Cerebellum (tissue), 4 donors: ENCODE measurements at places on chromosomes 7 and 10.
A peak's percentile ranks its signal among the peaks of the same experiment; 100 is the strongest.

- DNase-seq, result no peak
Measured at GRCh38 chr10:102452672-102453340, 1.5 kb upstream of the C10orf95 start.

GRCh38 chr7:5284304-5285281, 1.9 kb downstream of the SLC29A4 start:
- peak; percentile 21 for DNase-seq

- DNase-seq, result no peak
Measured at GRCh38 chr10:121687095-121687813, 89.0 kb upstream of the FGFR2 start.

DNA sequence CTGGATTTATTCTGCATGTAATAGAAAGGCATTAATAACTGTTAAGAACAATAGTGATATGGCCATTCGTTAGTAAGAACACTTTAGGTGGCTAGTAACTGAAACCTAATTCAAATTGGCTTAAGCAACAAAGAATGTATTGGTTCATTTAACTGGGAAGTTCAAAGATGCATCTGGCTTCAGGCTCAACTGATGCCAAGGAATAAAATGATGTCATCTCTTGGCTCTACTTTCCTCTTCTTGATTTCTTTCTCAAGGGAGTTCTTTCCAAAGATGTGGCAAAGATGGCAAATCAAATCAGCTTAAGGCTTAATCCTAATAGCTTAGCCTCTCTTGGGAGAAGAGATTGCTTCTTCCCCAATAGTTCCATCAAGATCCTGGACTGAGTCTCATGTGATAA, 51.6 kb downstream of the PIK3CG start:
- no peak for DNase-seq

DNA sequence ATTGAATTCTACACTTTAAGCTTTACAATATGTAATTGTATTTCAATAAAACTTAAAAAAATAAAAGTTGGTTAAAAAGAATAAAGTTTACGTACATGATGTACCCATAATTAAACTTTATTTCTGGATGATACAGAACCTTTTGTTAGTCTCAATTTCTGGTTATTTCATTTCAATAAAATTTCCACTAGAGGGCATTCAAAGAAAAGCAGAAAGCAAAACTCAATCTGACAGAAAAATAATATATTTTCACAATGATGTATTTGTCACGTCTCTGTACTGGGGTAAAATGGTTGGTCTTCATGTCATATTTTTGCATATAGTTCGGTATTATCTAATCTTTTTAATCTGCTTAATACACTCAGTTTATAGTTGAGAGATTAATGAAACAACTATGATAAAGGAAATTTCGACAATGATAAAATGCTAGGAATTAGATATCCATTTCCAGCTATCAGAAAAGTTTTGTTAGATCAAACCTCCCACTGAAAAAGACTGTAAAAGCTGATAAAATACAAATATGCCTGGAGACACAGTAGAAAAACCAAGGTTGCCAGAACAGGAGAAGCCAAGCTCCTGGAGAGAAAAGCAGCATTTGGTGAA, 27.4 kb downstream of the ASZ1 start:
- peak; percentile 12 for DNase-seq

GRCh38 chr7:134844200-134844599, 64.8 kb downstream of the CALD1 start:
- DNase-seq, result no peak

DNA sequence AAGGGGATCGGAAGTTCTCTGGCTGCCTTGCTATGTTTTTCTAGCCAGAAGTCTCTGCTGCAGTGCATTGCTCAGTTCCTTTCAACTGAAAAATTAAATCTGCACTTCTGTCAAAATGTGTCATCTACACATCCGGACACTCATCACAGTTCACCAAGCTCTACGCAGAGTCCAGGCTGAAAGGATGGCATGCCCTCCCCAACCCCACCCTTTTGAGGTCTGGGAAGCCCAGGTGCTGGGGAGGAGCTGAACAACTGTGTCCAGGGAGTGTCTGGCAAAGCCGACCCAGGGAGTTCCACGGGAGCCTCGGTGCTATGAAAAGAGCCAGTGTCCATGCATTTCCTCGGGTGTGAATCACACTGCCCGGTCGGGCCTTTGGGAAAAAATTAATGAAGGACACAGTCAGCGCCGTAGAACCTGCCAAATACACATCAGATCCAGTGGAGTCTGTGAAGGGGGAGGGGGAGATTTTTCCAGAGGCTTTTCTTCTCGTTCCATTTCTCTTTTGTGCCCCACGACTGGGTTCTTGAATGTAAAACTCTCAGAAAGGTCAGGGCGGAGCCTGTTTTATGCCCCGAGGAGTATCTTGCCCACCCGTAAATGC, 757 bp upstream of the PALS2 start:
- DNase-seq, result peak; percentile 4

DNA sequence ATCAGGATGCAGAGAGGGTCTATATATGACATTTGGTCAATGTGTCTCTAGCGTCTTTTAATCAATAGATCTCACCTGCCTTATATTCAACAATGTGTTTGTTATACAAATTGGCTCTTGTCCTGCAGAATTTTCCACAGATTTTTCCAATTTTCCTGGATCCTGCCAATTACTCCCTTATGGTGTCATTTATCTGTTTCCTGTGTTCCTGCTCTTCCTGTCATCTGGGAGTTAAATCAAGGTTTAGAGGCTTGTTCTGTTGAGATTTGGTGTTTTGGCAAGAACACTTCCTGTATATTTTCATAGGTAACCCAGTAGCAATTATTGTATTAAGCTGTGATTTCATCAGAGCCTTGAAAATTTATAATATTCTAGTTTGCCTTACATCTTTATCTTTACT, 8.8 kb upstream of the C10orf71 start:
- no peak for DNase-seq
